Uterus (tissue), 4 donors: ENCODE measurements at places on chromosomes 1 and 21.

DNA sequence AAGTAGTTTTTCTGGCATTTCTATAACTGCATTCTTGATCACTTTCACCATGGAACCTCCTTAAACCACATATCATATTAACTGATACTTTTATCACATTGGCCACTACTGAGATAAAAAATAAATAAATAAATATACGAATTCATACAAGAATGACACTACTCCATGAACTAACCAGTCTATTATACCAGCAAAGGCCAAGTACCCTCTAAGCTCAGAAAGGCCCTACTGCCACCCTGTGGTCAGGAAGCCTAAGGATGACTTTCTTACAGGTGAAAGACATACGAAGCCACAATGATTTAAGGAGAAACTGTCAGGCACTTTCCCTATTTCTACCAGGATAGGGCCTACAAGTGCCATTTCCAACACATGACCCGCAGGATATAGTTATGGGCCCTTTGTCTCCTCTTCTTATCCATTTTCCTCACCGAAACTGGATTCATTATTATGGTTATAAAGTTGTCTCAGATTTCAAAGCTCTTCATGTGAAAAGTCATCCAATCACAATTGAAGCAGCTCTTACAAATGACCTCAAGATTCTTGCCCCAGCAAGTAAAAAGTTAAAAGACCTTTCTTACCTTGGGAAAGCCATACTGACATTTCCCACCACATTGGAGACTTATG lies 23.9 kb downstream of the DNAJC8 start:
- DNase-seq, result peak; percentile 25

DNA sequence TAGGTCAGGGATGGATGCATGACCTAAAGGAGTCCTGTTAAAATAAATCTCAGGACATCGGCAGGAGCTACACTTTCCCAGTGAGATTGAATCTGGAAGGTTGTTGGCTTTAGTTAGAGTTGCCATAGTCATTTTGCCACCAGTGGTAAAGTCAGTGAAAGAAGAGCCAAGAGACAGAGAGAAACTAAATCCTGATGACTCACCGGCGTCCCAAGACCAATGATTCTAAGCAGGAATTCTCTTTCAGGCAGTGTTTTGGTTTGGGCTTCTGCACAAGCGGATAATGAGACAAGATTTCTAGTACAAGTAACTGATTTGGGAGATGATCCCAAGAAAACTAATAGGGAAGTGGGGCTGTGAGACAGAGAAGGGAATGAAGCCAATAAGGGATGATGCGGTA lies 88.8 kb upstream of the ETS2 start:
- no peak for DNase-seq

- DNase-seq, result no peak
Observed at GRCh38 chr1:234901491-234902049, 227.1 kb downstream of the TOMM20 start.

GRCh38 chr1:117001254-117001927 lies at the start of gene CD101:
TSS of gene CD101 (plus strand) at chr1:117001760. CDS start at chr1:117001818, 58 bp downstream.
- DNase-seq, result no peak
